ENCODE measurements at places on chromosomes 6 and 20.
A peak's percentile ranks its signal among the peaks of the same experiment; 100 is the strongest.

GRCh38 chr6:169158691-169159090, 95.0 kb downstream of the THBS2 start:
- DNase-seq, result no peak

- peak; percentile 72 for DNase-seq
Measured at GRCh38 chr6:166999145-166999883, at the start of gene CEP43. Gene CEP43, plus strand, starts transcription at chr6:166999397. Its CDS starts 16 bp downstream, at chr6:166999413.

DNA sequence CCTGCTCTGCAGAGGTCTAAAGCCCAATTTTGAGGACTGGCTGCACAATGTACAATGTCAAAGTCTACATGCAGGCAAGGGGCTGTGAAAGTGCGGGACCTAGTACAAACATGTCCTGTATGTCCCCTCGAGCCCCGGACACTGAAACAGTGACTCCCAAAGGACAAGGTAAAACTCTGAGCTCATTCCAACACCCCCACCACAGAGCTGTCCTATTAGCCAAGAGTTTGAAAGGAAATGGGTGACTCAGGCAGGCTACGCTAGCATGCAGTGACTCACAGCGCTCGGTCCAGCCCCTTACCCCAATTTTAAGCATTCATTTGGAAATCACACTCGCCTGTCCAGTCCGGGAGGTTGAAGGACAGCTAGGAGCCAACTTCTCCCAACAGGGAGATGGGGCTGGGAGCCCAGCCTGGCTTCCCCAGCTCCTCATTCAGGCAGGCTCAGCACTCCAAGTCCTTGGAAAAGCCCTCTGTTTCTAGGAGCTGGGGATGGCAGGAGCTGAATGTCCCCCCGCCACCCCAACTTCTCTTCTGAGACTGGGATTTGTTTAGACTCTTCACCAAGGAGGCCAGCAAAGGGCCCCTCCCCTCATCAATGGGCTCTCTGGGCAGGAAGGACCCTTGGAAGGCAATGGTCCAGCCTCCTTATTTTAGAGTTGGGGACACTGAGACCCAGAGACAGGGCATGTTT, 3.9 kb downstream of the SDC4 start:
- no peak for DNase-seq

DNA sequence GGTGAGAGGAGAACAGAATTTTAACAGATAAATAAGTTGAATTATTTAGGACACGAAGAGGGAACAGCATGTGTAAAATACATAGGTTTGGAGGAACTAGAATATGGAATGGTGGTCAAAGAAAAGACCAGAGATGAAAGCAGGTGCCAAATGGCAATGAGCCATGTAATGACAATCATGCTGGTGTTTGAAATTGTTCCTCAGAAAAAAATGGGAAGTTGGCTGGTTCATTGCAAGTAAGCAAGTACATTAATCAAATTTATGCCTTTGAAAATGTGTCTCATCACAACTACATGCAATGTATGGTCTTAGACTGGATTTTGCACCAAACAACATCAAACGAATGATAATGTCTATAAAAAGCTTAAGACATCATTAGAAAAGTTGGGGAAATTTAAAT, 83.3 kb downstream of the SPTLC3 start:
- no peak for DNase-seq

GRCh38 chr6:72206606-72207005, 320.3 kb downstream of the RIMS1 start:
- no peak for DNase-seq

GRCh38 chr6:124674042-124674441, 288.2 kb upstream of the RNF217 start:
- no peak for DNase-seq

GRCh38 chr6:52340603-52340880, 21.4 kb upstream of the PAQR8 start:
- no peak for DNase-seq

DNA sequence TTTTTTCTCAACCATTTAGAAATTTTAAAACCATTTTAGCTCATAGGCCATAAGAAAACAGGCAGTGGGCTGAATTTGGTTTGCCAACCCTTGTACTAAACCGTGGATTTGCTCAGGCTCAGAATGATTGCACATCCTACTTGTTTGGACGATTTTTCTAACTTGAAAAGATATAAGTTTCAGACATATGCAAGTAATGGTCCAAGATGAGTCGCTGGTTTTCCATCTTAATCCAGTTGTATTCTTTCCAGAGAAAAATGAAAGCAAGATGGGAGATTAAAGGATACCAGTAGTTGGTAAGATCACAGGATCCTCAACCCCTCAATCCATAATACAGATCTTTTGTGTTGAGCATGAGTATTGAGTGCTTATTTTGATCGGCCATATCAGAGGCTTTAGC, 250.9 kb downstream of the TINAG start:
- DNase-seq, result no peak

- no peak for DNase-seq
Measured at GRCh38 chr20:63241272-63241671, 5.6 kb downstream of the BIRC7 start.

- DNase-seq, result no peak
Measured at GRCh38 chr6:134020071-134020470, 32.4 kb downstream of the SLC2A12 start.

- DNase-seq, result no peak
Measured at GRCh38 chr20:37416848-37417616, 71.1 kb downstream of the SRC start.

- DNase-seq, result no peak
Measured at GRCh38 chr6:136609873-136610706, 59.9 kb upstream of the MAP7 start.

DNA sequence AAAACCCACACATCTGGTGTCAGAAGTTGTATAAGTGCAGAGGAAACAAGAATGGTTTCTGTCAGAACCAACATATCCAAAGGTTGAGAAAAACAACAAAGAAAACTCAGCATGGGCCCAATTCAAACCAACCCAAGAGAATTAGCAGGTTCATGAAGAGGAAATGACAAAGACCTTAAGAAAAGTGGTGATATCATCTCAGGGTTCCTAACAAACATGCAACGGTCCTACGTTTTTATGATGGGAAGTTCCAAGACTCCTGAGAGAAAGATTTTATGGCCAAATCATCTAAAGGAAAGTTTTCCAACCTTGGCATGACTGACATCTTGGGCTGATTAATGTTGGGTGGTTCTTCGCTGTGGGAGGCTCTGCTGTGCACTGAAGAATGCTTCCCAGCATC, 23.0 kb downstream of the TFB1M start:
- no peak for DNase-seq

- DNase-seq, result no peak
Measured at GRCh38 chr6:147285087-147285855, 81.1 kb downstream of the STXBP5 start.

DNA sequence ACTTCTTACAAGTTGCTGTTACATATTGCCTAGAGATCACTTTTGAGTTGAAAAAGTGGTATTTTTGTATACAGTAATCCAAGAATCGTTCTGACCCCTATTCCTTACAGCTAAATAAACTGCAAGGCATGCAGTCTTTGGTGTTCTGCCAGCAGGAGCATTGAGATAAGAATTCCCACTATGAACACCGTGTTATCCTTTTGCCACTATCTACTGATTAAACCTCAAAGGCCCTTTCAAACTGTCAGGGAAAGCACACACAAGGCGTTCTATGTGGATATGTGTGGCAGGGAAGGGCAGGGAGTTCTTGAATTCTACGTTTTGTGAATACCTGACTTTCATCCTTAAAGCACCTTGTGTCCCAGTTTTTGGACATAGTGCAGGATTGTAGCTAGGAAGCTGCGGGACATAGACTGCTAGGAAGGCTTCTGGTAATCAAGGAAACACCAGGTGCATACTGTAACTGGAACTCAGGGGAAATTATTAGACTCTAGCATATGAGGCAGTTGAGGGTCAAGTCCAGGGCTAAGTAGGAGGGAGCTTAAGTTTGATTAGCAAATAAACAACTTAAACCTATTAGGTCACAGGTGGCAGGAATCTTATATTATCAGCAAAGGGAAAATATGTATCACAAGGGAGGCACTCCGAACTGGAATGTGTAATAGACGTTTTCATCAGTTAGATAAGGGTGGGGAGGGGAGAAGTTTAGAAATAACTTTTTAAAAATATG, 506.6 kb downstream of the RNF144B start:
- no peak for DNase-seq

DNA sequence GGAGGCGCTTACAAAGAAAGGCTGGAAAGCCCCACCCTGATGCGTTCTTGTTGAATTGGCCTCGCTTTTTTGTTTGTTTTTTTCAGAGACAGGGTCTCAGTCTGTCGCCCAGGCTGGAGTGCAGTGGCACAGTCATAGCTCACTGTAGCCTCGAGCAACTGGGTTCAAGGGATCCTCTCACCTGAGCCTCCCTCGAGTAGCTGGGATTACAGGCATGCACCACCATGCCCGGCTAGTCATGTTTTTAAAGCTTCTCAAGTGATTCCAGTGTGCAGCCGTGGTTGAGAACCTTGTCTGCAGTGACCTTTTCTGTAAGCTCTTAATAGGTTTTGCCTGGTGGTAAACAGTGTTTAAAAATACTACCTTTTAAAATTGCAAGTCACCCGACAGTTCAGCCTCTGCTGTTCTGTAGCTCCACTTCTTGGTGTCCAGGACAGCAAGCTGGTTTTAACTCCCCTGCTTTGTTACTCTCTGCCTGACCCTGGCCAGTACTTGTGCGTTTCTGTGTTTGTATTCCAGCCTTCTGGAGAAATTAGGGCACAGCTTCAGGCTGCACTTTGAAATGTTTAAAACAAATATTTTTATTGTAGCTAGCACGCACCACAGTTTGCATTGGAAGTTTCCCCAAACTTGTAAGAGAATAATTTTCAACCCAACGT, 54.4 kb downstream of the KDM1B start:
- DNase-seq, result no peak

- no peak for DNase-seq
Measured at GRCh38 chr6:167578371-167578901, 248.3 kb upstream of the AFDN start.

- DNase-seq, result no peak
Measured at GRCh38 chr20:57991211-57991881, 237.1 kb downstream of the ANKRD60 start.

DNA sequence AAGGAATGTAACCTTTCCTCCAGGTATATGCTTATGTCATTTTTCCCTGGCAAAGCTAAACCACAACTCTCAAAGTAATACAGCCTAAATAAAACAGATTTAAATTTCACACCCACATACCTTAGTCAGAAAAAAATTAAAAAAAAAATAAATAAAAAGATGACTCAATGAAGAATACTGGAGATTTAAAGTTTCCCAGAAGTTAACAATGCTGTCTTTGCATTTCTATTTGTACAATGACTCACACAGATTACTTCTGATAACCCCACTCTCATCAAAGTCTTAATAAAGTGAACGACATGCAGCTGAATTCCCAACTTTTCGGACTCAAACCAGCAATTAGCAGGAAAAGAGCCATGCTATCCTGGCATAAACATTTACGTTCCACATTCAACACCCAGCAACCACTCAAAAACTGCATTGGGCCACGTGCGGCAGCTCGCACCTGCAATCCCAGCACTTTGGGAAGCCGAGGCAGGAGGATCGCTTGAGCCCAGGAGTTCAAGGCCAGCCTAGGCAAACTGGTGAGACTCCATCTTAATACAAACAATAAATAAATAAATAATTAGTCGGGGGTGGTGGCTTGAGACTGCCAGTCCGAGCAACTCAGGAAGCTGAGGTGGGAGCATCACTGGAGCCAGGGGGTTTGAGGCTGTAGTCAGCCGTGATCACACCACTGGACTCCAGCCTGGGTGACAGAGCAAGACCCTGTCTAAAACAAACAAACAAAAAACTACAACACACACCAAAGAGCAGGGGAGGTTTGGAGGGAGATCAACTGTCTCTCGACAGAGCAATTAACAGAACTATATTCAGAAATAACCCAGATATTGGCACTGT, 130.5 kb downstream of the WDR27 start:
- no peak for DNase-seq

DNA sequence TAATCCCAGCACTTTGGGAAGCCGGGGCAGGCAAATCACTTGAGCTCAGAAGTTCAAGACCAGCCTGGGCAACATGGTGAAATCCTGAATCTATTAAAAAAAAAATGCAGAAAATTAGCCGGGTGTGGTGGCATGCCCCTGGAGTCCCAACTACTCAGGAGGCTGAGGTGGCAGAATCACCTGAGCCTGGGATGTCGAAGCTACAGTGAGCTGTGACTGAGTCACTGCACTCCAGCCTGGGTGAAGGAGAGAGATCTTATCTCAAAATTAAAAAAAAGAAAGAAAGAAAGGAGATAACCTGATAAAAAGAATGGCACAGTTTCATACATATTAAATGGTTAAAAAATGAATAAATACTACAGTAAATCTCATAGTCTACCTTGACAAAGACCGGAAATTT, 123.6 kb upstream of the TNFAIP3 start:
- no peak for DNase-seq

- DNase-seq, result no peak
Measured at GRCh38 chr6:42688281-42688680, 34.1 kb downstream of the PRPH2 start.

GRCh38 chr6:92944132-92944531, 475.2 kb downstream of the EPHA7 start:
- no peak for DNase-seq
